ENCODE measurements at places on chromosomes 11 and 22. TPM values are rescaled to one million over a fixed set of nuclear protein-coding genes. Genes with fewer than 3 reads are reported as not detected.

The SIDT2 gene
- total RNA-seq, result 49.5 TPM

The RIMBP3B gene
- 0.19 TPM for total RNA-seq

The TPH1 gene
- total RNA-seq, result 0.33 TPM

The ASCL2 gene
- total RNA-seq, result 0.43 TPM

The MMP7 gene
- not detected for total RNA-seq

The FAM227A gene
- total RNA-seq, result 0.83 TPM

The SCARF2 gene
- total RNA-seq, result 18.6 TPM

The GNAZ gene
- total RNA-seq, result 37.0 TPM

The GRAP2 gene
- 2.0 TPM for total RNA-seq

The RBFOX2 gene
- total RNA-seq, result 114 TPM

The OSM gene
- total RNA-seq, result 2.0 TPM

The RAB36 gene
- 4.2 TPM for total RNA-seq

The KRTAP5-7 gene
- 0.24 TPM for total RNA-seq

The SPDYC gene
- total RNA-seq, result not detected

The FOLH1 gene
- 0.71 TPM for total RNA-seq

The INS gene
- not detected for total RNA-seq

Measured in posterior vena cava (tissue), 2 donors.